ENCODE measurements at places on chromosomes 2 and 18.

DNA sequence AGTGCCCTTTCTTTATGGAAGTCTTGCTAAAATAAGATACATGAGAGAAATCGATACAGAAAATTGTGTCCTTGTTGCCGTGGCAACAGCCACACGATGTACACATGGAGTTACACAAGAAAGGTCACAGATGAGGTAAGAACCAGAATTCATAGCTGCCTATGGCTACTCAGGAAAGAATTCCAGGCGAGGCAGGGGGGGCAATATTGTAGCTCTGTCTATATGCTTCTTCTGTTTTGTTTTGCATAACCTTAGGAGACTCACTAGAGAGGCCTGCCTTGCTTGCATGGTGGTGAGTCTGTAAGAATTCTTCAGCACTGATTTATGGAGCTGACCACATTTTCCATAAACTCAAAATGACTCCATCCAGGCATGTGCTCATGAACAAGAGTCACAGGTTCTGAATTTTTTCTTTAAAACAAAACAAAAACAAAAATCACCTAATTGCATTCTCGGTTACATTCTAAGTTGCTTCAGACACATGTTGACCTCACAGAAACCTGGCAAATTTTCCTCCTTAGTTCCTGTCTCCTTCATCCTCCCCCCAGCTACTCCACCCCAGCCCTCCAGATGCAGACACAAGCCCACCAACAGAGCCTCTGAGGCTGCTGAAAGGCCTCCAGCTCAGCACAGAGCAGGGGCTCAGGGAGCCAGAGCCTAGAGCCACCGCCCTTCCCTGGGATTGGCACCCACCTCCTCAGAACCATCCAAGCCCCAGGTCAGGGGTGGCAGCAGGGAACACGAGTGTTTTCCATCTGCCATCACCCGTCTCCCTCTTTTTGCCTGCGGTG is 183.5 kb downstream of the ANTXR1 start:
- DNase-seq, result peak; percentile 71

GRCh38 chr2:80058562-80058961 is 246.0 kb downstream of the LRRTM1 start:
- no peak for DNase-seq

GRCh38 chr2:127597984-127598380 is 48.0 kb upstream of the GPR17 start:
- no peak for DNase-seq

DNA sequence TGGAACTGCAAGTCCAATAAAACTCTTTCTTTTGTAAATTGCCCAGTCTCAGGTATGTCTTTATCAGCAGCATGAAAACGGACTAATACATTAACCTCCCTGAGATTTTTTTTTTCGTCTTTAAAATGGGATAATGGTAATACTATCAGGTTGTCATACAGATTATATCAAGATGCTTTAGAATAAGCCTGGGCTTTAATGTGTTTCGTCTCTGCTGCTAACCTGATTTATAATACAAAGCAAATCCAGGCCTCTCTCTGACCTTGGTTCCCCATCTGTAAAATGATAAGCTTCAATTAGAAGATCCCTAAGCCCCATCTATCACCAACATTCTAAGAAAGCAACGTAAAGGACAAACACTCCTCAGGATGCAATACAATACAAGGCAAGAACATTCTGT is 283.5 kb downstream of the LRATD1 start:
- DNase-seq, result no peak

- DNase-seq, result no peak
Measured at GRCh38 chr2:157922815-157923214, 46.7 kb upstream of the ACVR1 start.

GRCh38 chr18:58570360-58571064 is 58.4 kb downstream of the ALPK2 start:
- no peak for DNase-seq

Data from muscle of leg (tissue), 16 donors.